ENCODE measurements at places on chromosomes 12 and 14. TPM values are rescaled to one million over a fixed set of nuclear protein-coding genes. Genes with fewer than 3 reads are reported as not detected.

REP15 gene
- 6.2 TPM for total RNA-seq

FAM186B gene
- total RNA-seq, result 0.65 TPM

HEATR5A gene
- 34.0 TPM for total RNA-seq

GRIP1 gene
- under 0.01 TPM for total RNA-seq

OVCH1 gene
- not detected for total RNA-seq

TAS2R50 gene
- total RNA-seq, result 4.6 TPM

SMCO2 gene
- not detected for total RNA-seq

Data from vein endothelial cell (primary cell).